ENCODE measurements at places on chromosomes 2 and 18.

DNA sequence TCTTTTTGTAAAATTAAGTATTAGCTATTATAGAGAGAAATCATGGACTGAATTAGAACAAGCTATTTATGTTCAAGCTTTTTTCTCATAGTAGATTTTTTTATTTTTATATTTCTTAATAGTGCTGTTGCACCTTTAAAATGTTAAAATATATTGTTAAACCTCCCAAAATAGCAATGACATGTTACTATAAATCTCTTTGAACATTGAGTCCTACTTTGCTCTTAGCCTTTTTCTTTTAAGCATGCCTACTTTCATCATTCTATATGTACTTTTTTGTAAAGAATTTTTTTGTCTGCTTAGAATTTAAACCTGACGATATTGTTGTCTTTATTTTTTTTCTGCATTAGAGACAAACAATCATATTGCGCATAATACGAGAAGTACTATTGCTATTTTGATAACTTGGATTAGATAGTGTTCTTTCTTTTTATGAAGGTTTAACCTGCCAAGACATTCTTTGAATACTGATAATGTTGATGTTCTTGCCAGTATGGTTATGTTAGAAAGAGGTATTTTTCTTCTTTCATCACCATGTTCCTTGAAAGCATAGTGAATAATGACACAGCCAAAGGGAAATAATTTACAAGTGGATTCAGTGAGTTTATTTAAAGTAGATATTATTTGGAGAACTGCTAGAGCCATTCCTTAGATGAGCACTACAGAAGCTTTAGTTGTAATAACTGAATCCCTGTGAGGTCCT is 40.6 kb downstream of the PMS1 start:
- DNase-seq: no peak

- no peak for DNase-seq
Observed at GRCh38 chr18:79466591-79466990, 70.9 kb downstream of the NFATC1 start.

- DNase-seq: no peak
Observed at GRCh38 chr2:231197706-231198290, 633 bp upstream of the ARMC9 start.

- no peak for DNase-seq
Observed at GRCh38 chr18:36942264-36942663, 113.3 kb downstream of the KIAA1328 start.

DNA sequence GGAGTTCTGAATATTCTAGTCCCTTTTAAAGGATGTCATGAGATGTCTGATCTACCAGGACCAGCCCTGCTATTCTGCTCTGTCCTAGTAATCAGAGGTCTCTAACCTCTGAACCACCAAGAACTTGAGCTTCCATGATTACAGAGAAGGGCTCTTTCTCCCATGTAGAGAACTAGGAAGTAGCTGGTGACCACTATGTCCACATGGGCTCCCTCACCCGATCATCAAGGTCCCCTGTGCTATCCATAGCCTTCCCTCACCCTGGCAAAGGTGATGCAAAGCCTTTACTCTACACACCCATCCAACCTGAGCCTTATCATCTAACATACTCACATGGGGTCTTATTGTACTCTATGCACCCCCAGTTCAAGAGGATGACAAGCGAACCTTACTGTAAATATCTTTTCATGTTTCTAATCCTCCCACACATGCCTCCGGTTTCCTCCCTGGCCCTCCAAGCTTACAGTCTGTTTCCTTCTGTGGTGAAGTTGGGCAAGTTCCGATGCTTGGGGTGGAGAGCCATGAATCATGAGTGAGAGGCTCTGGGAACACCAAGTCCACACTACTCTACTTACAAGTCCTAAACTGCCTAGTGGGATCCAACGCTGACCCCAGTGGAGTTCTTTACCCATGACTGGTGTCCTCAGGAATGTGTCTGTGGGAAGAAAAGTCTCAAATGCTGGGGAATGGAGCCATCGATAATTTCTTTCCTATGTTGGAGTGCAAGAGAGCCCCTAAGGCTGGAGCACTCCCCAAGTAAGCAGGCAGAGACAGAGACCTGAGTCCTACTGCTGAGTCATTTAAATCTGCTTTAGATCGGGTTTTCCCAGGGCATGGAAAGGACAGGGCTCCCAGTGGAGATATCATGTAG is 73.3 kb upstream of the KLF7 start:
- no peak for DNase-seq

- no peak for DNase-seq
Observed at GRCh38 chr2:179487010-179487731, 222.5 kb upstream of the SESTD1 start.
